Esophagus squamous epithelium (tissue), 5 donors: ENCODE measurements at places on chromosomes 16 and 17.

GRCh38 chr16:76768316-76768715 lies 422.7 kb upstream of the MON1B start:
- DNase-seq: no peak

DNA sequence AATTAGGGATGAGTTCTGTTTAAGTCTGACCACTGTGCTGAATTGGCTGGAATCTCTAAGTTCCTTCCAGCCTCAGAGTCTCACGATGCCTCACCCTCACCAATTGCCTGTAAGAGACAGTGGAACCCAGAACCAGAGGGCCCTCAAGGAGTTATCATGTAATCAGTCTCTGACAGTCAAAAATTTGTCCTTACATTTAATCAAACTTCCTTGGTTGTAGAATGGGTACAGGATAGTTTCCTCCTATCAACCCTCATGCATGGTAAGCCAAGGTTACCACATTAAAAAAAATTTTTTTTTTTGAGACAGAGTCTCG lies 83.2 kb downstream of the CDK5R1 start:
- DNase-seq: no peak

GRCh38 chr17:17565471-17566339 lies 25.8 kb downstream of the PEMT start:
- DNase-seq: no peak

- DNase-seq: no peak
These were observed 1.1 kb upstream of the XYLT1 start for GRCh38 chr16:17471719-17472461.

- no peak for DNase-seq
These were observed 25.5 kb downstream of the ASPA start for GRCh38 chr17:3501344-3501743.

- DNase-seq: no peak
These were observed 26.8 kb downstream of the SGSM2 start for GRCh38 chr17:2363851-2364762.

- DNase-seq: no peak
These were observed 11.5 kb upstream of the C17orf113 start for GRCh38 chr17:42061646-42062487.

GRCh38 chr17:17121162-17121561 lies 78.9 kb downstream of the MPRIP start:
- no peak for DNase-seq

DNA sequence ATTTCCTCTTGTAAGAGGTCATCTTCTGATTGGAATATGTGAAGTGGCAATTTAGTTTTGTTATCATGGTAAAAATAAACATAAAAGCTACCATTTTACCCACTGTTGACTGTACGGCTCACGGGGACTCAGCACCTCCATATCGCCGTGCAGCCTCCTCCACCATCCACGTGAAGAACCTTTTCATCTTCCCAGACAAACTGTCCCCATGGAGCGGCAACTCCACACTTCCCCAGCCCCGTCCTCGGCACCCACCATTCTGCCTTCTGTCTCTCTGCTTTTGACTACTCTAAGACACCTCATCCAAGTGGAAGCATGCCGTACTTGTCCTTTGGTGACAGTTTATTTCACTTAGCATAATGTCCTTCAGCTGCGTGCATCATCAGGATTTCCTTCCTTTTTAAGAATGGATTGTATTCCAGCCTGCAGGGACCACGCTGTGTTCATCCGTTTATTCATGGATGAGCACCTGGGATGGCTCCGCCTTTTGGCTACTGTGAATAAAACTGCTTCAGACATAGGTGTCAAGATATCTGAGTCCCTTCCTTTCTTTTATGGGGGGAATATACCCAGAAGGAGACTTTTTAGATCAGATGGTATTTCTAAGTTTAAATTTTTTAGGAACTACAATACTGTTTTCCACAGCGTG lies 14.3 kb downstream of the FBXO31 start:
- DNase-seq: no peak

- DNase-seq: no peak
These were observed 6.2 kb downstream of the ACD start for GRCh38 chr16:67653789-67654402.

DNA sequence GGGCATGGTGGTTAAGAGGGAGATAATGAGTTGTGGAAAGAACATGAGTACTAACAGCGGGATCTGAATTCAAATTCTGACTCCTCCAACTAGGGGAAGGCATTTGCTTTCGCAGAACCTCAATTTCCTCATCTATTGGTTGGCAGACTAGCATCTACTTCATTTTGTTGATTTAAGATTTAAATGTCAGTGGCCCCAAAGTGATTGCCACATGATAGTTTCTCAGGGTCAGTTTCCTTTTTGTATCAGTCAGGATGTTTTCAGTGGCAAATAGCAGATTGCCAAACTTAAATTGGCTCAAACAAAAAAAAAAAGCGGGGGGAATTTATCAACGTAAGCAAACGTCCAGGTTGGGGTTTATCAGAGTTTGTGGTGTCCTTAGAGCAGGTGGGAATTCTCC lies 25.1 kb upstream of the NOS2 start:
- no peak for DNase-seq

GRCh38 chr16:5581908-5582307 lies 484.3 kb upstream of the EEF2KMT start:
- DNase-seq: no peak

DNA sequence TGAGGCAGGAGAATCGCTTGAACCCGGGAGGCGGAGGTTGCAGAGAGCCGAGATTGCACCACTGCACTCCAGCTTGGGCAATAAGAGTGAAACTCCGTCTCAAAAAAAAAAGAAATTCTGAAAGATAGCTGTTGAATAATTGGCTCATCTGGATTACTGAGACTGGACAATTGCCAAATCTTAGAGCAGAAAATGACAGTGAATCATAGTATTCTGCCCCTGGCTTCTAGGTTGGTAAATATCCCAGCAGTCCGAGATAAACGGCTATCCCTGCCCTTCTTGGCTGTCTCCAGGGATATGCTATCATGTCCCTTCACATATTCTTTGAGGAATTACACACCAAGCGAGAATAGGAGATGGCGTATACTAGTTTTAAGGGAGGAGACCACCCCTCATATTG lies 35.5 kb upstream of the METTL16 start:
- no peak for DNase-seq

DNA sequence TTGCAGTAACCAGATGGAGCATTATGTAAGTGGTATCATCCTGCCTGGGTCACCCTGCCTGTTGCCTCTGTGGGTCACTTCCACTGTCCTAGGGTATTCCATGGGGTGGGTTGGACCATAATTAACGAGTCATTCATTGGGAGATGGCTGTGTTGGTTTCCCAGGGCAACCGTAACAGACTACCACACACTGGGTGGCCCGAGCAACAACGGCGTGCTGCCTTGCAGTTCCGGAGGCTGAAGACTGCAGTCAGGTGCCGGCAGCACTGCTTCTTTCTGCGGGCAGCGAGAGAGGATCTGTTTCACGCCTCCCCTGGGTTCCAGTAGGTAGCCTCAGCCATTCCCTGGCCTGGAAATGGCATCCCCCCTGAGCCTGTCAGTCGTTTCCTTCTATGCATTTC lies 28.9 kb upstream of the CMIP start:
- no peak for DNase-seq

- no peak for DNase-seq
These were observed 45.8 kb downstream of the LCMT1 start for GRCh38 chr16:25157271-25157875.

DNA sequence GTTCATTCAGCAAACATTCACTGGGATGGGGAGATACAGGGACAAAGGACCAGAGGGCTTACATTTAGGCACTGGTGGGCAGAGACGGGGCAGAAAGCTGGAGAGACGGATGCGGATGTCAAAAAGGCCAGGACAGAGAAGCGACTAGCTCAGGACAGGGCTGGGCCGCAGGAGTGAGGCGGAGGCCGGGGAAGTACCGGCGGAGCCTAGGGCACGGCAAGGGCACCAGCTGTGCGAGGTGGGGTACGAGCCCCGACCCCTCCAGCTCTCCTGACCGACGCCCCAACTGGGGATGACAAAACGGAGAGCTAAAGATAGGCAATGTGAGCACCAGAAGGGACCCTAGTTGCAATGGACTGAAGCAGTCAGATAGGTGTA lies 3.9 kb upstream of the SGCA start:
- no peak for DNase-seq

DNA sequence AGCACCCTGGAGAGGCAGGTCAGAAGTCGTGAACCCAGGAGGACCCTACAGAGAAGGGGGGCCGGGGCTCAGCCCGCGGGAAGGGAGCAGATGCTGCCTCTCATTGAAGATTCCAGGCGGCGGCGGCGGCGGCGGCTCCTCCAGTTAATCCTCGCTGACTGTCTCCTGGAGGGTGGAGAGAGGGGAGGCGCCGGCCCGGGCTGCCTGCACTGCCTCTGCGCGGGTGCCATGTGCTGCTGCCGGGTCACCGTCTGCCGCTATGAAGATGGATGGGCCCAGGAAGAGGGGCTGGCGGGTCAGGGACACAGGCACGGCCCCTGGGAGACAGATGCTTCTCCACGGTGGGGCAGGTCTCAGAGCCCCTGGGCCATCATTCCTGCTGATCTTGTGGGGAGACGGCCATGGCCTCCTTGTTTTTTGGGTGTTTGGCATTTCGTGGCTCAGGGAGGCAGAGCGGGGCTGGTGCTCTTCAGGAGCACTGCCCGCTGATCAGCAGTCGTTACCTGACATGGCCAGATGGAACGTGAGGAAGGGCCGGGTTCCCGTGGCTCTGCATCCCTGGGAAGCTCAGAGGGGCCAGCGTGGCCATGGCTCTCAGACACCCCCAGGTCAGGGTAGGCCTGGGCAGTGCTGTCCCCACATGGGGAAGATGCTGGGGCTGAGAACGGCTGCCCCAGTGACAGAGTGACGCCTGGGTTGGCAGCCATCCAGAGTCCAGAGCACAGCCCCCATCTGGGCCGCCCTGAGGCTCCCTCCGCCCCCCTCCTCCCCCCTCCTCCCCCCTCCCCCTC lies 36.1 kb downstream of the GINS2 start:
- DNase-seq: no peak

DNA sequence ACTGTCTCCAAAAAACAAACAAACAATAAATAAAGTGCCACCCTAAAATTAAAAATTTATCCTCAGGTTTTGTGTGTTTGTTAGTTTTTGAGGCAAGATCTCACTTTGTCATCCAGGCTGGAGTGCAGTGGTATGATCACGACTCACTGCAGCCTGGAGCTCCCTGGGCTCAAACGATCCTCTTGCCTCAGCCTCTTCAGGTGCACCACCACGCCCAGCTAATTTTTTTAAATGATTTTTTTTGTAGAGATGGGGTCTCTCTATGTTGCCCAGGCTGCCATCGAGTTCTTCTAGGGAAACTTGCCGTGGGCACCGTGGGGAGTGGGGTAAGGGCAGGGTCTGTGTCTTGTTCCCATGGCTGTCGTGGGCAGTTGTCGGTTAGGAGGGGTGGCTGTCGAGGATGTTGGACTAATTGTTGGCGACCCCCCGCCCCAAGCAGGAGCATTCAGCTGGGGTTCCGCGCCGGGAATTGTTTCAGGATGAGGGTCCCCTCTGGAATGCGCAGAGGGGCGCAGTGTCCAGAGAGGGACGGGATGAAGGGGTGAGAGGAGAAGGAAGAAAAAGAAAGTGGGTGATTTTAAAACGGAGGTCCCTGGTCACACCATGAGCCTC lies 1.1 kb upstream of the RNF213 start:
- DNase-seq: no peak

DNA sequence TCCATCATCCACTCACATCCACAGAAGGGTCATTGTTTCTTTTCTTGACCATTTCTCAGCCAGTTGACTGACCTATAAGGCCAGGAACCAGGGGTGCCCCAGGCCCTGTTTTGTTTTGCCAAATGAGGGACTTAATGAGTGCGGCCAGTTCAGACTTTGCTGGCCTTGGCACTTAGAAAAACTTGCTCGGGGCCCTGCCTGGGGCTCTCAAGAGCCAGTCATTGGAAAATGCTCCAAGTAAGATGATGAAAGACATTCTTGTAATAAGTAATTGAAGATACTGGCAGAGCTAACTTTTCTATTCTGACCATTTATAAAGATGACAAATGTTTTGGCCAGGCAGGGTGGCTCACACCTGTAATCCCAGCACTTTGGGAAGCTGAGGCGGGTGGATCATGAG lies 29.0 kb upstream of the CLEC18B start:
- no peak for DNase-seq

DNA sequence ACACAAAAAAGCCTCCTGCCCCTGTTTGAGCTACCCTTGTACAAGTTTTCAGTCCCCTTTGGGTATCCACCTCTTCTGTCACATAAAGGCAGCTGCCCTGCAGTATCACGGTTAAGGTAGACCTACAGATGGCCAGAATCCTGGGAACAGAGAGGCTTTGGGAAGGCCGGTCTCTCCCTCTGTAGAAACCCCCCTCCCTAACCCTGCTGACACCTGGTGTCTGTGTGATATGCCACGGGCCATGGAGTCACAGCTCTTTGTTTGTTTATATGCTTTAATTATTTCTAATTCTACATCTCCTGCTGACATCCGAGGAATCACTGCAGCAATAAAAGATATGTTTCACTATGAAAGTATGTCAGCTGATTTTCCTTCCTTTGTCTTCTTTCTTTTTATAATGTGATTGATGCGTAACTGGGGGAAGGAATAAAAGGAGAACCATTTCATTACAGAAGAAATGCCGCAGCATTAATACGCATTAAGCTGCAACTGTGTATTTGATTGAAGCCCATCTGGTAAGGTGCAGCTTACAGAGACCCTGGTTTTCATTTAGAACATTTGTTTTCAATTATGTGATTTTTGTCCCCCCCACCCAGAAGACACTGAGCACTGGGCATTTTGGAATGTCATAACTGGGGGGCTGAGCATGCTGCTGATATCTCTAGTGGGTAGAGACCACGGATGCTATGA lies 142.1 kb downstream of the SLC39A11 start:
- no peak for DNase-seq

DNA sequence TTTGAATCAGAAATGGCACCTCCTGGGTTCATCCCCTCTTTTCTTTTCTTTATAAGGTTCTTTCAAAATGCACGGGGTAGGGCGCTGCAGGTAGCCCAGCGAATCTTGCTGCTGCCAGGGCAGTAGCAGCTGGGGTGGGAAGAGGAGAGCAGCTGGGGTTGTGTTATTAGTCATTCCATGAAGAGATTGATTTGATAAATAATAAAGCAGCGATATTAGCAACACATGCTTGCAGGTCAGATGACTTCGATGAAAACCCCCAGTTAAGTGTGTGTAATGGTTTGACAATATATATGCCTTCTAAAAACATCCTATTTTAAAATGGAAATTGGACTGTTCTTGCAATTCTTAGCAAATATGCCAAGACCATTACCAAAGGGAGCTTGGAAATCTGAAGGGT lies 200.7 kb downstream of the CCDC182 start:
- DNase-seq: no peak

- no peak for DNase-seq
These were observed 8.6 kb downstream of the CX3CL1 start for GRCh38 chr16:57380671-57381462.

DNA sequence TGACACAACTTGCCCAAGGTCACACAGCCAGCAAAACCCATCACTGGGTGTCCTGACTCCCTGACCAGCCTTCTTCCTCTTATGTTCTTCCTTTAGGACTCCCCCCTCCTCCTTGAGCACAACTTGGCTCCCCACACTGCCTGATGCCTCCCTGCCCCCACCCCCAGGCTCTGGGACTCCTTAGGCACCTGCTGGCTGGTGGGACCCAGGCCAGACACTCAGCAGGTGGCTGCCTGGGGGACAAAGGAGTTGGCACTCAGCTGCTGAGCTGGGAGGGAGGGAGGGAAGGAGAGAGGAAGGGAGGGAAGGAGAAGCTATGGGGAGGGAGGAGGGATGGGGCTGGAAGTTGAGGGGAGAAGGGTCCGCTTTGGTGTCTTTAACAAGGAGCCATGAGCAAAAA lies 8.0 kb downstream of the SEZ6 start:
- no peak for DNase-seq

GRCh38 chr17:50051082-50051576 lies 4.8 kb upstream of the ITGA3 start:
- no peak for DNase-seq

GRCh38 chr16:67652578-67653127 lies 7.4 kb downstream of the ACD start:
- no peak for DNase-seq
